Upper lobe of left lung (tissue), 6 donors: ENCODE measurements at places on chromosomes 5 and 9. TPM values are rescaled to one million over a fixed set of nuclear protein-coding genes. Genes with fewer than 3 reads are reported as not detected.

DNA sequence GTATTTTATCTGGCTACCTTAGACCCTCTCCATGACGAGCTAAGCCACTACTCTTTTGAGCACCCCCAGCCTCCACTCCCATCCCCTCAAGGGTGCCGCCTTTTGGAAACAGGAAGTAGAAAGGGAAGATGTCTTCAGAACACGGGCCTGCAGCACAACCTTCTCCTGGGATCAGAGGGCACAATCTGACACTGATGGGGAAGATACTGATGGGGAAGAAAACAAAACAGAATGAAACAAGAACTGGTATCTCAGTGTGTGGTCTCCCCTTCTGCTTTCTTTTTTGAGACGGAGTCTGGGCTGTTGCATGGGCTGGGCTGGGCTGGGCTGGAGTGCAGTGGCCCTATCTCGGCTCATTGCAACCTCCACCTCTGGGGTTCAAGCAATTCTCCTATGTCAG, 539.7 kb upstream of the DAP start:
- DNase-seq: no peak

- DNase-seq: no peak
Measured at GRCh38 chr9:8961186-8961851, 1161.7 kb upstream of the DMAC1 start.

- DNase-seq: no peak
Measured at GRCh38 chr9:98108531-98109031, 10.4 kb downstream of the TRIM14 start.

- no peak for DNase-seq
Measured at GRCh38 chr5:15021266-15022046, 149.9 kb upstream of the ANKH start.

The NMUR2 gene
- total RNA-seq: not detected

The NPR2 gene
- total RNA-seq: 10.6 TPM

The HK3 gene
- total RNA-seq: 106 TPM

DNA sequence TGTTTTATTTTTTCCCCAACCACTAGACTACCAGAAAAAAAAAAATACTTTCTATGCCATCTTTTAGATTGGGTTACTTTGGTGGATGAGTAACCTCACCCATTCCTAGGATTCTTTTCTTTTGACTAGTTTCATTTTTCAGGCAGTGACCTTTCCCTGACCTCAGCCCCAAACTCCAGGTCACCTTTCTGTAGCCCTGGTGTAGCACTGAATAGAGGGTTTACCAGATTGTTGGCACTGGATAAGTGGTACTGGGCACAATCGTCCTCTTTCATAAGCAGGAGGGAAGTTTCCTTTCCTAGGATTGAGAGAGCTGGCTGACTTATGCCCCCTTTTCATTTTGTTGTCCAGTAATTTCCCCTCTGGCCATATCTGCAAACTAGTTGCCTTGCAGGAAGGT, 169.4 kb upstream of the TMEM161B start:
- DNase-seq: no peak

- DNase-seq: no peak
Measured at GRCh38 chr9:18672706-18673105, 198.8 kb downstream of the ADAMTSL1 start.

DNA sequence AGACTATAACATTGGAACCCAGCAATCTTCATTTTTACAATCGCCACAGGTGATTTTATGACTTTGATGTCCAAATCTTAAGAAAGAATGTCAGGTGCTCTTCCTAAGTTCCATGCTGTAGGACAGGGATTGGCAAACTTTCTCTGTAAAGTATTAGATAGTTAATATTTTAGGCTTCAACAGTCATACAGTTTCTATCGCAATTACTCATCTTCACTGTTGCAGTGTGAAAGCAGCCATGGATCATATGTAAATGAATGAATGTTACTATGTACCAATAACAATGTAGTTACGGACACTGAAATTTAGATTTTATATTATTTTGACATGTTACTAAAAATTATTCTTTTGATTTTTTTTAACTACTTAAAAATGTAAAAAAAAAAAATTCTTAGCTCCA, 169.7 kb downstream of the DTWD2 start:
- no peak for DNase-seq

DNA sequence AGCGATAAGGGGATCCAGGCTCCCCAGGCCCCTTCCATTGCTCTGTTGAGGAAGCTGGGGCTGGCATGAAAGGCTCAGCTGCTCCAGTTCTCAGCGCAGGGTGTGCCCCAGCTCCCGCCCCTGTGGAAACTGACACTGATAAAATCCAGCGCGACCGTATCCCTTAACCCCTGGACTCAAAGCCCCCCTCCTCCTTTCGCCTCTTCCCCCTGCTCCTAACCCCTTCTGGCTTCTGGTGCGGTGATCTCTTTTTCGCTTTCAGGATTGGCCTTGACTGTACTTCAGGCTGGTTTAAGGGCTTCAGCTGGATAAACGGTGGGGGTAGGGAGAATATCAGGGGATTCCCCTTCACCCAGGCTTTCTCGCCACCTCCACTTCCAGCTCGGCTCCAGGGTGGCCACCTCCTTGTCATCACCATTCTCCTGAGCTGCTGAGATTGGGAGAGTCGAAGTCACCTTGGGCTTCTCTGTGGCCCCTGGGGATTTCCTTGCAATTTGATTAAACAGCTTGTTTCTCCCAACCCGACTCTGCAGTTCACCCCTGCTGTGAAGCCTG, 843 bp downstream of the BSPRY start:
- no peak for DNase-seq

- DNase-seq: peak; percentile 57
Measured at GRCh38 chr5:1172007-1172581, 29.3 kb upstream of the SLC6A19 start.

The TMEFF1 gene
- 0.15 TPM for total RNA-seq

DNA sequence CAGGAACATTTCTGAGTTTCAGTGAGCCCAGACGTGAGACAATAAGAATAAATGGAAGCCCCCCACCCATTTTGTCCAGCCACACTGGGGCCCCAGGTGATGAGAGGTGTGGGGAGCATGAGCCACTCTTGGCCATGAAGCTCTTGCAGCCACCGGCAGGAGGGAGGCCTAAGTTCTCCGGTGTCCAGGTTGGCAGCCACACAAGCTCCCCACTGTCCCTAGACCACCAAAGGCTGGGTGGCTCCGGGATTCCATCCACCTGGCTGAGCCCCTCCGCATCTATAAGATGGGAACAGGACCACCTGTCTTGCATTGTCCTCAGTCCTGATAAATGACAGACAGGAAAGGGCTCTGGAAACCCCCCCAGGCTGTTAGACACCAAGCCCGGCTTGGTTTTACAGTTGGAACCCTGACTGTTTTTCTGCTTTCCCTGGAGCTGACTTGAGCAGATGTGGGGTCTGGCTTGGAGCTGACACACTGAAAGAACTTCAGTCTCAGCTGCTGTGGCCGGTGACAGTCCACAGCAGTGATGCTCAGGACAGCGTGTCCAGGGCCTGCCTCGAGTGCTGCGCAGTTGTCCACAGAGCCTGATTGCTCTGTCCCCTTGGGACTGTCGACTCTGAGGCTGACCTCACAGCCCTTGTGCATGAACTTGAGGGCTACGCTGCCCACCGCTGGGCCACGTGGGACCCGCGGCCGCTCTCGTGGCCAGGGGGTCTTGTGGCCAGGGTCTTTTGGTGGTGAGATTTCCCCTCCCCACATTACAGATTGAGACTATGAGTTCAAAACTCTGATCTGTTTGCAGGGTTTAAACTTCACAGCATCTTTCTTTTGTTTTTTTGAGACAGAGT, 74.8 kb downstream of the PSMB7 start:
- DNase-seq: no peak

DNA sequence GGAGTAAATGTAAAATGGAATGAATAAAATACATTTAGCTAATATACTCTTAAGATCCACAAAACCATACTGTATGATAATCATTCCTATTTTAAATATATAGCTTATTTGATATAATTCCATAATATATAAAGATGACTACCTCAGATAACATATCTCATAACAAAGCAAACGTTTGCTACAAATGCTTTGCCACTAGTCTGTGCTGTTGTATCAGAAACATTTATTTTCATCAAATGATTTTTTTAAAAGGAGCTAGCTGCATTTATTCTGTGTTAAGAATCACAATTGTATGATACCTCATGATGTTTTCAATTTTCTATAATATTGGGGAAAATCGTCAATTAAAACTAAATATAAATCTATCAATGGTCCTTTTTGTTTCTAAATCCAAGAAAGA, 567.2 kb downstream of the PTPRD start:
- no peak for DNase-seq

The GNA14 gene
- total RNA-seq: 10.6 TPM

GRCh38 chr5:14698495-14698894, 34.0 kb downstream of the OTULIN start:
- DNase-seq: no peak

DNA sequence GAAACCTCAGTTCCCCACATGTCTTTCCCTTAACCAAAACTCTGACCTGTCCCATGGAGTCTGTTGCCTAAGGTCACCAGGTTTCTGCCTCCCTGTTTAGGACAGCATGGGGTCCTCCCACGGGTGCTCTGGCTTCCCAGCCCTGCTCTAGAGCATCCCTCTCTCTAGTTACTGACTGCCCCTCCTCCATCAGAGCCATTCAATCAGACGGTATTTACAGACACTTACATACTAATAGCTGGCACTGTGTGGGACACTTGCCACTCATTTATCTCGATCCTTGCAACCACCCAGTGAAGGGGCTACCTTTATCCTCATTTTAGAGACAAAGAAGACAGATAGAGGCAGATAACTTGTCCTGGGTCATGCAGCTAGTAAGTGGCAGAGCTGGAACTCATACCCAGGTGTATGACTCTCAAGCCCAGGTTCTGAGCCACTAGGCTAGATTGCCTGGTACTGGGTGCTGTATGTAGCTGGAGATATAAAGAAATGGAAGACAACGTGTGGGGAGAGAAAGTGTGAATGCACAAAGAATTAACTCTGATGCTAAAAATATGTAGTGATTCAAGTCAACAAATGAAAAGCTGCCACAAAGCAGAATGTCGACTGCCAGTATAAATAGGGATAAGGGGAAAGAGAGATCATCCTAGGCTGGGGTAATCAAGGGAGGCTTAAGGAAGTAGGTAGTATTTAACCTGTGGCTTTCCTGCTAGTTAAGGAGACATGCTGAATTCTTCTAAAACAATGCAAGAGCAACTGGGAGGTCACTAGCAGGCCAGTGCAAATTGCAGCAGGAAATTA, 52.5 kb upstream of the PDE8B start:
- DNase-seq: no peak

The ADAMTS16 gene
- total RNA-seq: not detected

The CCDC187 gene
- 15.7 TPM for total RNA-seq

- no peak for DNase-seq
Measured at GRCh38 chr9:82882748-82883147, 180.2 kb downstream of the RASEF start.

The RHOBTB3 gene
- total RNA-seq: 61.4 TPM

GRCh38 chr5:157351802-157352092, 85.8 kb downstream of the CYFIP2 start:
- DNase-seq: no peak

GRCh38 chr5:56320686-56321085, 87.6 kb upstream of the ANKRD55 start:
- DNase-seq: no peak

The FAM240B gene
- not detected for total RNA-seq

DNA sequence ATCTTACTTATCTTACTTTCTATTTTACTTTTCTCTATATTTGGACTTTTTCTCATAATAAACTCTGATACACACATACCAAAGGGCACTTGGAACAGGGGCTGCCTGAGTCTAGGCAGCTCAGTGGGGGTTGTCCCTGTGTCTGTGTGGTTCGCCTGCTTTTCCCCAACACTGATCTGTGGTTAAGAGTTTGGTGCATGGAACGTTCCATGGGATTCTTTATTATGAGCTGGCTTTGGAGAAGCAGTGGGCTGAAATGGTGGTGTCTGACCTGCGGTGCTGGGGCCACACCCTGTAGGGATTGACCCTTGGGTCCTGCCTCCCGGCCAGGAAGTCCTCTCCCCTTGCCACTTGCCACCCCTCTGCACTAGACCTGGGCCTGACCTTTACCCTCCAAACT, 47.4 kb downstream of the ANKRD33B start:
- DNase-seq: no peak

The FAM153A gene
- total RNA-seq: 4.4 TPM

GRCh38 chr5:50730336-50730735, 63.9 kb downstream of the PARP8 start:
- DNase-seq: no peak

The SLC46A2 gene
- 18.9 TPM for total RNA-seq

GRCh38 chr5:79982136-79982535, 8.9 kb downstream of the MTX3 start:
- no peak for DNase-seq

The MOB3B gene
- total RNA-seq: 5.7 TPM

DNA sequence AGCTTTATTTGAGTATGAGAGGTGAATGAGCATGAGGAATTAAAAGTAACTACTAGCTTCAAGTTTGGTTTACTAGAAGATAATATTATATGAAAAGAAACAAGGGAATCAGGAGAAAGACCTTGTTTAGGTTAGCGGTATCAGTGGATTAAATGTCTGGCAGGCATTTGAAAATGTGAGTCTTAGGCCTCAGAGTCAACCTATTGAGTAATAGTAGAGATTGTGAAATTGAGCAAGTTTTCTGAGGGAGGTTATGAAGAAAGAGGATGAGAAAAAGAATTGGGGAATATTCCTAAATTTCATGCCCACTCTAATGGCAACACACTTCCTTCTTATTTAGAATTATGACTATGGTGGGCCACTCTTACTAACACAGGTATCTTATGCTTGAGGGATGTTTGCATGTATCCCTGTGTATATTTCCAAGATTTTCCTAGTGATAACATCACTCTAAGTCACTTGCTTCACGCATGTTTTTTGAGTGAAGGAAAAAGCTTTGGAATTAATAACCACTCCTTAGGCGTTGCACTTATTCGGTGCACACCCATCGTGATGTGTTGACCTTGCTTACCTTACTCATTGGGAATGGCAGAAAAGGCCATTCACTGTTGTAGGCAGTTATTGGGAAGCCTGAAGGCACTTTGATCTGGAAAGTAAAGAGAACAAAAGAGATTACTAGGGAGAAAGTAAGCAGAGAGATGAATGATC, 8.2 kb upstream of the ELL2 start:
- DNase-seq: no peak

- no peak for DNase-seq
Measured at GRCh38 chr9:129151469-129151868, 26.6 kb downstream of the IER5L start.

DNA sequence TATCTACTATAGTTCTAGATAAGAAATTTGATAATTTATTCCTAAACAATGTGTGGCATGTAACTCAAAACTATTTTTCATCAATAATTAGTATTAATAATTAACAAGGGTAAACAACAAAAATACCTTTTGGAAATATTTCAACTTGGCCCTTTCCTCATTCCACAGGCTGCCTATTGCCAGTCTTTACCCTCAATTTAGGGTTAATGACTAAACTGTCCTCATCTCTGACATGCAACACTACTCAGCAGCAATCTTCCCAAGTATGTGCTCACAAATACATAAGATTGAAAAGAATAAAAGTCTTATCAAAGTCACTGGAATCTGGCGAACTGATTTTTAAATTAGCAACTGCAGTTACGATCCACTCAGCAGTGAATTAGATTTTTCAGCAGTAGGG, 153.6 kb downstream of the GLIS3 start:
- DNase-seq: no peak

GRCh38 chr9:132237481-132237880, 75.6 kb downstream of the NTNG2 start:
- DNase-seq: no peak

- no peak for DNase-seq
Measured at GRCh38 chr5:112907166-112907631, 14.8 kb downstream of the REEP5 start.

The PAPPA gene
- 2.9 TPM for total RNA-seq

The GARIN3 gene
- total RNA-seq: not detected

GRCh38 chr5:102090770-102091169, 205.3 kb downstream of the SLCO4C1 start:
- no peak for DNase-seq
